ENCODE measurements at places on chromosomes 2 and 18. TPM values are rescaled to one million over a fixed set of nuclear protein-coding genes. Genes with fewer than 3 reads are reported as not detected.

The IAH1 gene
- 124 TPM for polyA plus RNA-seq

The CSRNP3 gene
- polyA plus RNA-seq: 0.87 TPM

The CHRNA1 gene
- 0.99 TPM for polyA plus RNA-seq

The SAG gene
- not detected for polyA plus RNA-seq

The PRLH gene
- polyA plus RNA-seq: not detected

The MAP3K19 gene
- polyA plus RNA-seq: not detected

The IL1RL2 gene
- polyA plus RNA-seq: not detected

The MRPS9 gene
- 63.9 TPM for polyA plus RNA-seq

The GALNT3 gene
- 0.08 TPM for polyA plus RNA-seq

DNA sequence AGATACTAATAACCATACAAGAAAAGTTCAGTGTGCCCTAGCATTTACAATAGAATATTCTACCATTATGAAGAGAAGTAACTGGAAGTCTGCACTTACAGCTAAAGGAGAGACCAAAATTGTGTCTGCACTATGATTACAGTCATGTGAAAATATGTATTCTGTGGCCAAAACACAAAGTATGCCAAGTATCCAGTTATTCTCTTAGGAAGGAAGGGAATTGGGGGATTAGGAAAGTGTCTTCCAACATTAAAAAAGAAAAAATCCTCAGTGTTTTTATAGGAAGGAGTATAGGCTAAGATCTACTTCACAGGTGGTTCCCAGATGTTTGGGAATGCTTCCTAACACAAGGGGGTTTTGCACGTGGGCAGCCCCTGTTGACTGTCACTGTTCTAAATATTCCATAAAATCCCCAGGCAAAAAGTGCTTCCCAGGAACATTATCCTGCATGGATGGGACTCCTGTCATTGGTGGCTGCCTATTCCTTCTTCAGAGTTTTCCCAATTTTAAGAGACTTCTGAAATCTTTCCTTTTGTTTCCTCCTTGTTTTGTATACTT is 180.2 kb upstream of the KLHL29 start:
- no peak for DNase-seq

DNA sequence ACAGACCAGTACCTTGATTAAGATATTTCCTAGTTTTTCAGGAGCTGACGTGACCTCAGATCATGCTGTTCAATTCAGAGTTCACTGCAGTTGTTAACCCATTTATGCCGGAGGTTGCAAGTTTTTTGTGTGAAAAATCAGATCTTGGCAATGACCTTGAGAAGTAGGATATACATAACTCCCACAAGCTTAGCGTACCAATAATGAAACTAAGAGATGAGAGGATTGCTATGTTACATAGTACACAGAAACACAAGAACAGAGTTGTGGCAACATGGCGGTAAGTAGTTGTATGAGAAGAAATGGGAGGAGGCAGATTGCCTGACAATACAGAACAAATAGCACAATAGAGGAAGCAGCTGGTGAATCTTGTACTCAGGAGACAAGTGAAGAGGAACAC is 39.1 kb downstream of the PPIG start:
- no peak for DNase-seq

GRCh38 chr18:56598422-56598821 is 40.0 kb downstream of the TXNL1 start:
- no peak for DNase-seq

DNA sequence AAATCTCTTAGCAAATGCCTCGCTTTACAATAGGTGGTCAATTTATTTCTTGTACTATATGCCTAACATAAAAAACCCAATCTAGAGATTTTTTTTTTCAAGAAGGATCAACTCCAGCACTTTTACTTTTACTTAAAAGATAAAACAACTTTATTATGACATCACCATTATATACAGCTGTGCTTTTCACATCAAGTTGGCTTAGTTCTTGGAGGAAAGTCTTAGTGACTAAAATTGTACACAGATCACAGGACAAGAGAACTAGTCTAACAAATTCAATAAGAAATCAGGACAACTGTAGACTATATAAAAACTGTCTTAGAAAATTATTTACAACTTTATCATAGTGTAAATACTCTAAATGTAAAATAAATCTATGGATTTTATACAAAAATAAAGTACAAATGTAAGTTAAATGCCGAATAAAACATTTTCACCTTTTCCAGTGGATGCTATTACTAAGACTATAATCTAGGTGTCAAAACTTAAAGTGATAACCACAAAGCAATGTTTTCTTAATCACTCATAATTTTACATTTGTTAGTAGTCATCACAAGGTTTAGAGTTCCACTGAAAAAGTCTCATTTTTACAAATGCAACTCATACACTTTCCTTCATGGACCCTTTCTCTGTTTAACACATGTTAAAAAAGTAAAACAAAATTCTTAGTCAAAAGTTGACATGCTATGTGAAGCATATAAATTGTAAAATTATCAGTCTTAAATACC is 5.4 kb upstream of the CD302 start:
- DNase-seq: no peak

- DNase-seq: no peak
These were observed 1.1 kb upstream of the SP9 start for GRCh38 chr2:174333372-174334277.

DNA sequence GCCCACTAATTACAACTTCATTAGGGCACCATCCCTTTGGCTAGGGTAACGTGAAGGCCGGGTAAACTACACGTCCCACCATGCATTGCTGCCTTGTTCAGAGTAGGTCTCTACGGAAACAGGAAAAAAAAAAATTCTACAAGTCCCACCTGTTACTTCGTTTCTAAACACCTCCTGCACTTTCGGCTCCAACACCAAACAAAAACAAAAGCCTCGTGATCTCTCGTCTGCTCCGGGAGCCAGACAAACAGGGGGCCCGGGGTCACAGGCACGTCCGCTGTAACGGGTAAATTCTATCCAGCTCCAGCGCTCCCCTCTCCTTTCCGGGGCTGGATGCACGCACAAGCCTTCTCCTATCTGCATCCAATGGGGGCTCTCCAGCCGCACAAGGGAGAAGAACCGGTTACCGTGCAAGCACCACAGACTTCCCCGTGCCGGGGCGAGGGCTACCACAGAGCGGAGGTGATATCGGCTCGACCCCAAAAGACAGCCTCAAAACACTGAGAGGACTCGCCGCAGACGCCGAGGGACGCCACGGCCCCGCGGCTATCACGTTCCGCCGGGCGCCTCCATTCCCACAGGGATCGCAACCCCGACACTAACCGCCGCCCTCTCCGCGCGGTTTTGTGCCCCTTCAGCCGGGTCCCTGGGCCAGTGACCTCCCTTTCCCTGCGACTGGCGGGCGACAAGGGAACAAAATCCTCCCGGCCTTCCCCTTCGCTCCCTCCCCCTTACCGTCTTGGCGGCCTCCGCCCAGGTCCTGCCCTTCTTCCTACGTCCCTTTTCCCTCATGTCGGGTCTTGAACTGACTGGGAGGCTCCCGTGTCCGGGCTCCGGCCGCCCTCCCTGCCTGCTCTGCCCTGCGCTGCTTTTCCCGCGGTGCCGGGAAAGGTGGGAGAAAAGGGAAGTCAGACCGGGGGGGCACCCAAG is 591 bp downstream of the ASXL2 start:
- peak; percentile 62 for DNase-seq

- no peak for DNase-seq
These were observed 458.6 kb downstream of the FBXO15 start for GRCh38 chr18:73688851-73689711.

DNA sequence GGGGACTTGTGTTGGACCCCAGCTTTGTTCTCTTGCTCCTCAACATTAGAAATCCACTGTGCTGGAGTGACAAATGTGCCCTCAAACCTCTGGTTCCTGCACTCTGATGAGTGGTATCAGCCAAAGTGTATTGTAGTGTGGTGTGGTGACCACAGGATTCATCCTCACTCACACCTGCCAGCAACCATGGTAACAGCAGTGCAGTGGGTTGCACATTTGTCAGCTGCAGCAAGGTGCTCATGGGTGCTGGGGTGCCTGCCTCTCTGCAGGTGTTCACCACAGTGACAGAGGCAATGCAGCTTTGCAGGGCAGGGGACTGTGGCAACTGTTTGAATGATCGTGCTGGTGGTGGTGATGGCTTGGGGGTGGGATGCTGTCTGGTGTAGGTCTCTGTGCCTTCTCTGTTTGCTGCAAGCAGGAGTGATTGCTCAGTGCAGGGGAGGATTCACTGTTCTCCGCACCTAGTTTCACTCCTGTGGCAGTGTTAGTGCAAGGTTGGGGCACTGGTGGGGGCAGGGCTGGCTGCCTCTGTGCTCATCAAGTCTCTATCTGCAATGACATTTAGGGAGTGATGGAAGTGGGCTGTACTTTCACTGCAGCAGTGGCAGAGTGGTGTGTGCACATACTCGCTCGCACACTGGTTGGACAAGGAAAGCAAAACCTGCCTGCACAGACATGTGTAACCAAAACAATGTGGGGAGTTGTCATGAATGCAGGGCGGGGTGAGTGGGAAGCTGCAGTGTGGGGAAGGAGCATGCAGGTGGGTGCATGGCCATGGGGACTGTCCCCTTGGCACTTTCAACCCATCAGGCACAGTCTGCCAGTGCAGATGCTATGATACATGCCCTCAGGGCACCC is 301.1 kb downstream of the PIK3C3 start:
- DNase-seq: no peak

- no peak for DNase-seq
These were observed 11.1 kb upstream of the DNPEP start for GRCh38 chr2:219398721-219399363.

- no peak for DNase-seq
These were observed 59.9 kb downstream of the INPP4A start for GRCh38 chr2:98504381-98505109.

- no peak for DNase-seq
These were observed 16.7 kb downstream of the IL1R1 start for GRCh38 chr2:102159295-102159694.

- DNase-seq: no peak
These were observed 31.5 kb downstream of the LBH start for GRCh38 chr2:30262716-30263309.

GRCh38 chr2:185782223-185782769 is 43.7 kb downstream of the FSIP2 start:
- DNase-seq: no peak

DNA sequence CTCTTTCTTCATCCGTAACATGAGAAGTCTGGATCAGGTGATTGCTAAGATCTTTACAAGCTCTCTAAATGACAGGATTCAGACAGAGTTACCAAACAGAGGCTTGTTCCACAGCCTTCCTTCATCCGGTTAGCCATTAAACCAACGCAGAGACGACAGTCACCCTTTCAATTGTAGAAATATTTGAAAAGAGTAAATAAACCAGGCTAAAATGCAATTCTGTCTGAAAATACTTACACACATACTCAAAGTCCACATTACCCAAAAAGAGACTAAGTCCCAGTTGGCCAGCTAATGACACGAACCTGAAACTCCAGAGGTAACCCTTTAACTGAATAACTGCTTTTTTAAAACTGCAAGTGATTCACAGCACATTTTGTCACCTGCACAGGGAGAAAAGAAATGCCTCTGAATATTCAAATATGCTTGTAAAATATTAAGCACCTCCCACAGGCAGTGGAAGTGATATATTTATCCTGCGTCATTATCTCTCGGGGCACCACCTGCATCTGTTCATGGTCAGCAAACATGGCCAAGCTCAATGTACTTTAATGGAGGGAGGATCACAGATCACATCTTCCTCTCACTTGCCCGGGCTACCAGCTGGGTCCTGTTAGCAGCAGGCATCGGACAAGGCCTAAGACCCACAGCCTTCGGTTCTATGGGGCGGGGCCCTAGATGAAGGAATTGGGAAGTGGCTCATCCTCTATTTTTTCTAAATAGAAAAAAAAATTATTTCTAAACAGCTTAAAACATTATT is 38.8 kb upstream of the DNER start:
- no peak for DNase-seq

GRCh38 chr2:234952270-234953115 is 676 bp downstream of the SH3BP4 start:
- no peak for DNase-seq

GRCh38 chr2:191255756-191256312 is 10.6 kb downstream of the MYO1B start:
- DNase-seq: no peak

- DNase-seq: no peak
These were observed 67.5 kb upstream of the APCDD1 start for GRCh38 chr18:10386956-10387355.

DNA sequence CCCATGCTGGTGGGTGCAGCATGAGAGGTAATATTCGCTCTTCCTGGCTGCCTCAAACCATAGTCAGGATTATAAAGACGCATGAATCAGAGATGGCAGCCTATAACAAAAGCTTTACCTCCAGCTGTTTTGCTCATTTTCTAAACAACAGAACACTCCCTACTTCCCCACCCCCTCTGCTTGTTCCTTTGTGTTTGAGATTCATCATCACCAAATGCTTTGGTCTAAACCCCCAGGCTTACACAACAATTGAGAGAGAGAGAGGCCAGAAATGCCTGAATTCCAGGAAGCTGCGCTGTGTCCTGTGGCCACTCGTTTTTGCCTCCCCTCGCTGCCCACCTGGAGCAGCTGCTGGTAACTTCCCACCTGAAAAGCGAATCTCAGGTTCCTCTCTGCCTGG is 78.8 kb upstream of the CAPN13 start:
- DNase-seq: no peak

DNA sequence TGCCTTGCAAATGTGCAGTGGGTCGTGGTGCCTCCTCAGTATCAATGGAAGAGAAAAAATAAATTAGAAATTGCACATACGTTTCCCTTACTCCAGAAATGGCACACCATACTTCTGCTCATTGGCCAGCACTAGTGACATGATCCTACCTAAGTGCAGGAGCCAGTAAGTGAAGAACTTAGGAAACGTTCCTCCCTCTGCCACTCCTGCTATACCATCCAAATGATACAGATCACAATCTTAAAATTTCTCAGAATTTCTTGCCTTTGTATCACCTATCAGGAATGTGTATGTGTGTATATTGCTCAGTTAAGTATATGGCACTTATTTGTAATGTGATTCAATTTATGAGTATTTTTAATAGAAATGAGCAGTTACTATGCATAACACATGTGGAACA is 237.0 kb upstream of the UBE2E3 start:
- no peak for DNase-seq

Data from heart left ventricle (tissue), 16 donors.